ENCODE measurements at places on chromosomes 1 and 21.

- DNase-seq, result no peak
Measured at GRCh38 chr1:116405241-116406135, 32.4 kb downstream of the ATP1A1 start.

DNA sequence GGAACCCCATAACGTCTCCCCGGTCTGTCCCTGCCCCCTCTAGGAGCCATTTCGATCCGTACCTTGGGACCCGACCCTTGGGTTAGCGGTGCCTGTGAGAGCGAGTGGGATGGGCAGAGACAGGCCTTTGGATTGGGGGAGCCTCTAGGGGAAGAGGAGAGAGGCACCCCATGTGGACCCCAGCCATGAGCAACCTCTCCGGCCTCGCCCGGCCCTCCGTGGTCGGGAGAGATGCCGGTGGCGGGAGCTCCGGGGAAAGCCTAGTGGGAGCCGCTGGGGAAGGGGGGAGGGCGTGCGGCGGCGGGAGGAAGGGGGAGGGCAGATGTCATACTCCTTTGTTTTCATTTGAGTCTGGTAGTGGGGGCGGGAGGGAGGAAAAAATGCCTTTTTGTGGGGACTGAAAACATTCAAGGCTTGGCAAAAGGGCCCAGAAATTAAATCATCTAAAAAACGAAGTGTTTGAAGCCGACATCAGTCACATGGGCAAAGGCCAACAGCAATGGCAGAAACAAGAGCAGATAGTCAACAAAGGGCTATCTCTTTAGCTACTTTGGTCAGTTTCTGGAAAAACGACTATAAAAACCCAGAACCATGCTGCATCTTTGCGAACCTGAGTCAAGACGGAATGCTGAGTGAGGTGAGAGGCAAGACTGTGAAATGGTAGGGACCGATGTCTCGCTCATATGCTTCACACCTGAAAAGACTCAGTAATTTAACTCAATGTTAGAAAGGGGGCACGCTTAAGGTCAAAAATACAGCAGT lies 758 bp downstream of the PTBP2 start:
- DNase-seq, result peak; percentile 68

GRCh38 chr21:38323721-38324531 lies 67.1 kb downstream of the KCNJ15 start:
- DNase-seq, result peak; percentile 82

DNA sequence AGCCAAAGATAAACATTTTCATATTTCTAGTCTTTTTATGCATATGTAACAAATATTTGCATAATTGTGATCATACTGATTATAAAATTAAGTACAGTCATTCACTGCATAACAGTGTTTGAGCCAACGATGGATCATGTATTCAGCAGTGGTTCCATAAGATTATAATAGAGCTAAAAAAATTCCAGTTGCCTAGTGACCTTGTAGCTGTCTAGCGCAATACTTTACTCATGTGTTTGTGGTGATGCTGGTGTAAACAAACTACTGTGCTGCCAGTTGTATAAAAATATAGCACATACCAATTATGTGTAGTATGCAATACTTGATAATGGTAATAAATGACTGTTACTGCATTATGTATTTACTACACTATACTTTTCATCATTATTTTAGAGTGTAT lies 2.1 kb upstream of the S100A10 start:
- no peak for DNase-seq

DNA sequence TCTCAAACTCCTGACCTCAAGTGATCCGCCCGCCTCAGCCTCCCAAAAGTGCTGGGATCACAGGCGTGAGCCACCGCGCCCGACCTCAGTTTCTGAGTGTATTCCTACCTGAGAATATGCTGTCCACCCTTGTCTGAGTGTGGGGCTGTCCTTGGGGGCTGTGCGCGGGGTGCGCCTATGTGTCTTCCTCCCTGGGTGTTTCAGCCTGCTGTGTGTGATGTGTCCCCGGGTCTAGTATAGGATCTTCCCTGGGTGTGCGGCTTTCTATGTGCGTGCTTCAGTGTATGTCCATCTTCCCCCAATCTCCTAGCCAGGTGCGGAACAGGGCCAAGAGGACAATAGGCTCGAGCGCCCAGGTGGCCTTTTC lies 8.3 kb upstream of the ID3 start:
- DNase-seq, result no peak

DNA sequence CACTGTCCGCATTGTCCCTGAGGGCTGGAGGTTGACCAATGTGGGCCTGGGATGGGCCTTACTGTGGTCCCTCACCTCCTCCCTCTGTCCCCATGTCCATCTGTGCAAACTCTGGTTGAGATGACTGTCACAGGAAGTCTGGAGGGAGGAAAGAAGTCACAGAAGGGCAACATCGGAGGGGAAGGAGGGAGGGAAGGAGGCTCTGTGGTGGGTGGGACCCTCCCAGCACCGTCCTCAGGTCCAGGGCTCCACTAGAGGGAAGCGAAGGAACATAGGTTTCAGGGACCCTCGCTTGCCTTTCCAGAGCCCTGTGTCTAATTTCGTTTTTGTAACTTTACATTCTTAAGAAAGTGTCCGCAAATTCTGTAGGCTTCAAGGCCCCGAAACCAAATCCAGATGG lies 111.3 kb upstream of the SLC44A3 start:
- DNase-seq, result no peak

- DNase-seq, result no peak
Measured at GRCh38 chr1:30384286-30385245, 338.8 kb downstream of the MATN1 start.

GRCh38 chr1:186102547-186103148 lies 272.4 kb downstream of the TPR start:
- DNase-seq, result peak; percentile 67
